ENCODE measurements at places on chromosomes 3 and 15.

- DNase-seq: no peak
Measured at GRCh38 chr3:77799278-77799677, 759.4 kb downstream of the ROBO2 start.

DNA sequence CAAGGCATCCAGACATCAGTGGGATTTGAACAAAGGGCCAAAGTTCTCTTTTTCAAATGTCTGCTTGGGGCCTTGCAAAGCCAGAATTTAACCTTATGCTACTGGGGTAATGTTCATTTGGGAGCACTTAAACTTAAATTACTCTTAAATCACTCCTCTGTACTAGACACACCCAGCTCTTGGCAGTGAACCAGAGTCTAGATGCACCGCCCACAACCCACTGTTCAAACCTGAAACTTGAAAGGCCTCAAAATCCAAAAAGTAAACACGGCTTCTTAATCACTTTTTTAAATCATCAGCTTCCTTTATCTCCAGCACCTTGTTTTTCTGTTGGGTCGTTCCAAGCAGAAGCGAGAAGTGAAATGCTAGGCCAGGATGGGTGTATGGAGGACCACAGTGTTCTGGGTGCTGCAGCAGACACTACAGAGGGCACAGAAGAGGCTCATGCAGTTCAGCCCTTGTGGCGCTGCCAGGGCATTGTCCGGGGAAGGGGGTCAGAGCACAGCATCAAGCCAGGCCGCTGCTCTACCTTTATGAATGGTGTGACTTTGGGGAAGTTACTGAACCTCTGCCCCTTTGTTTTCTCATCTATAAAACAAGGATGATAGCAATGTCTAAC lies 28.8 kb downstream of the MECOM start:
- DNase-seq: no peak

GRCh38 chr15:38512901-38513300 lies 51.7 kb downstream of the RASGRP1 start:
- no peak for DNase-seq

GRCh38 chr3:123479891-123480290 lies 31.0 kb upstream of the ADCY5 start:
- no peak for DNase-seq

DNA sequence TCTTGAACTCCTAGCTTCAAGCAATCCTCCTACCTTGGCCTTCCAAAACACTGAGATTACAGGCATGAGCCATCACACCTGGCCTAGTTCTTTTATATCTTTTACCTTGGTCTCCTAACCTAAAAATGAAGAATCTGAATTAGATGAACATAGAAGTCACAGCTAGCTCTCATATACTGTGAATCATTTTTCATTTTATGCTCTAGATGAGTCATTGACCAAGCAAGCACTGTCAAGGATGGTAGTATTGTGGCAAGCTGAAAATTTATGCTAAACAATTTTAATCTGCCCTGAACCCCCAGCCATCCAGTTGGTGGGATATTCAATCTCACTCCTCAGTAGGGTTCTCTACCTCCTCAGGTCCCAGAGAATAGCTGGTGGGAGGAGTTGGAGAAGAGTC lies 48.3 kb upstream of the DNAJC13 start:
- no peak for DNase-seq

- DNase-seq: no peak
Measured at GRCh38 chr3:107268469-107268868, 108.8 kb upstream of the CCDC54 start.

DNA sequence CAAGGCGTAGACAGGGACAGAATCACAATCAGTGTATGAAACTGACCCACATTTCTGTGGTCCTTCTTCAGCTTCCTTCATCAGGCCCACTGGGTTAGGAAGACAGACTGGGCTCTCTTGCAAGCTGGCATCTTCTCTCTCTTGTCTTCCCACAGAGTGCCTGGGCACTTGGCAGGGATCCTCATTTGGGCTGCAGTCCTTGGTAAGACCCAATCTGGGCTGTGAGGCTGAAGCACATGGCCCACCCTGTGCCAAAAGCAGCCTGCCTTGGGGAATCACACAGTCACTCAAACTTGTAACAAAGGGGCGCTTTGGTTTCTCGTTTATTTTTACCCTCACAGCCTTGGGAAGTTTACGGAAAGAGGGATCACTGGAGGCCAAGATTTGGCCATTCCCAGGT lies 8.2 kb upstream of the EPHB3 start:
- no peak for DNase-seq

DNA sequence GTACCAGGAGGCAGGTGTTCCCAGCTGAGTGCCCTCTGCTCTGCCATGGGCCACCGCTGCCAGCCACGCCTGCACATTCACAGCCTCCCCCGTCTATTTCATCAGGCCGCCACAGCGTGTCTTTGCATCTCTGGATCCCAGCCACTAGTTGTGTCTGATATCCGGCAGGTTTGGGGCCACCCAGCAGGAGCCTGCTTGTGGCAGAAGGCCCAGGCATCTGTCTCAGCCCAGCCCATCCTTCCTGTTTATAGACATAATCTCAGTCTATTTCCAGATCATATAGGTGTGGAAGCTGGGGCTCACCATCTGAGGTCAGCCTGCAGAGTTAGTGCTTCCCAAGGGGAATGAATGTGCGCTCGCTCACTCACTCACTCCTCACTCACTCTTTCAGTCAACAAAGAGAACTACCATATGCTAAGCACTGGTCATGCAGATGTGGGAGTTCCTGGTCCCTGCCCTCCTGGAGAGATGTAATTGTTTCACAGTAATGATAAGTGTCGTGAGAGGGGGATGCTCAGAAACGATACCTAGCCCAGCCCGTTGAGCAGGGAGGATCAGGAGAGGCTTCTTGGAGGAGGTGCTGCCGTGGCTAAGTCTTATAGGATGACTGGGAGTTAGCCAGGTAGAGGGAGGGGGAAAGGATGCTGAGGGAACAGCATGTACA lies 60.6 kb downstream of the FGD5 start:
- no peak for DNase-seq

DNA sequence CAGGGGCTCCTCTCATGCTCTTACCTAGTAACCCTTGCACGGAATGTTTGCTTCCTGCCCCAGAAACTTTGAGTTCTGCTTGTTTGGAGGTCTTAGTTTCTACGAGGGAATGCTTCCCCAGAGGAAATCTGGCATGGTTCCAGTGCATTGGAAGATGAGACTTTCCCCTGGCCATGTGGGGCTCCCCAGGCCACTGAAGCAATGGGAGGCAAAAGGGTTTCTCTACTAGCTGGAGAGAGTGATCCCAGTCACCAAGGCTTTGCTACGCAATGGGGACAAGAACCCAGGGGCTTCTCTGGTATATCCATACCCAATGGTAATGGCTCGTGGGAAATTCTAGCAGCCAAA lies 44.2 kb upstream of the RPL32 start:
- no peak for DNase-seq

GRCh38 chr3:78911394-78911793 lies 856.4 kb downstream of the ROBO1 start:
- DNase-seq: no peak

GRCh38 chr15:73994912-73995622 lies 551 bp downstream of the PML start:
- DNase-seq: no peak

GRCh38 chr3:70053293-70053692 lies 53.8 kb downstream of the SAMMSON start:
- no peak for DNase-seq

- DNase-seq: no peak
Measured at GRCh38 chr3:142563496-142563997, 15.0 kb downstream of the ATR start.

GRCh38 chr15:49793943-49794342 lies 173.1 kb downstream of the DTWD1 start:
- no peak for DNase-seq

DNA sequence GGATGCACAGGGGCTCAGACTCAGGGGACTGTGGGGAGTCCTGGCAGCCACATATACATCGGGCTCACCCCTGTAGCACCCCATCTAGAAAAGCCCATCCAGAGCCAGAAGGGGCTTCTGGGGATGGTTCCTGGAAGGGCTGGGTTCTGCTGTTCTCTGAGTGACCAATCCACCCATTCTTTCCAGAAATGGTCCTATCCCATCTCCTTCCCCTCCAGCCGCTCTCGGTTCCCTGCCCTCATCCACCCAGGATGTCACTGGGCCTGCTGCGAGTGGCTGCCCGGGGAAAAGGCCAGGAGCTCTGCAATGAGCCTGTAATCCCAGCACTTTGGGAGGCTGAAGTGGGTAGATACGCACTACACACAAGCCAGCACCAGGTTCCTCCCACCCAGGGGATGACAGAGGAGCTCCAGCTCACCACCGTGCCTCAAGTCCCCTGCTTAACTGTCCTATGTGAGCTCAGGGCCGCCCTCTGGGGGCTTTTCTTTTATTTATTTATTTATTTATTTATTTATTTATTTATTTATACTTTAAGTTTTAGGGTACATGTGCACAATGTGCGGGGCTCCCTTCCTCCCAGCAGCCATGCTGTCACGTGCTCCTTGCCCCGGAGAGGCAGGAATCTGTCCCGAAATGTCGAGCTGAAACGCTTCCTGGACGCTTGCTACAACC lies 13.6 kb upstream of the CSK start:
- no peak for DNase-seq

DNA sequence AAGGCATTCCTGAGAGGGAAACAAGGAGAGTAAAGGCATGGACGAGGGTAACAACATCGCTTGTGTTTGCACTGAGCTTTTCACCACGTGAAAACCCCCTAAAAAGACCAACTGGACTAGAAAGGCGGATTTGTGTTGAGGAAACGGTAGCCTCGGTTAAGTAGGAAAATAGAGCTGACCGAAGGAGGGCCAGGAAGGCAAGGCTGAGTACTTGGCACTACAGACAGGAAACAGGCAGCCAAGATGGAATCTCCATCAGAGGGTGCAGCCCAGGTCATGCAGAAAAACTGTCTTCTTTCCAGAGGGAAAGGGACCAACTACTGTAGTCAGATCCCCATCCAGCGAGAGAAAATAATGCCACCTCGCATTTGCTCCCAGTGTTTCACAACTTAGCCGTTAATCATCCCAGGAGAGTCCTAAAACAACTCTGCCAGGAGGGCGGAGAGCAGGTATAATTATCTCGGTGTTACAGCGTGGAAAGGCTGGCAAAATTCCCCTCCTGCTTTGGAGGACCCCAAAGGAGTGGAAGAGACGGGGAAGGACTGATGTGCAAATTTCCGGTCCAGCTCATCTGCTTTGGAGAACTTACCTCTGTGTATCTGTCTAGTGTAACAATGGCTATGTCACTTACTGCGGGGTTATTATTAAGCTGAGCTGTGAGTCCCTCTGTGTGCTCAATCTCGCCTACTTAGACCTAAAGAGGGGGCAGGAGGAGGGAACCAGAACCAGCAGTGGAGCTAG lies 77.2 kb downstream of the MYO1E start:
- no peak for DNase-seq

GRCh38 chr3:49121132-49121736 lies 611 bp upstream of the USP19 start:
- no peak for DNase-seq

GRCh38 chr3:142888099-142888480 lies 793 bp downstream of the PCOLCE2 start:
- no peak for DNase-seq

GRCh38 chr3:69934398-69934797 lies 65.1 kb upstream of the SAMMSON start:
- DNase-seq: no peak

- no peak for DNase-seq
Measured at GRCh38 chr3:142098964-142099363, 50.4 kb downstream of the TFDP2 start.

- no peak for DNase-seq
Measured at GRCh38 chr3:129195731-129196256, 12.1 kb upstream of the CNBP start.

DNA sequence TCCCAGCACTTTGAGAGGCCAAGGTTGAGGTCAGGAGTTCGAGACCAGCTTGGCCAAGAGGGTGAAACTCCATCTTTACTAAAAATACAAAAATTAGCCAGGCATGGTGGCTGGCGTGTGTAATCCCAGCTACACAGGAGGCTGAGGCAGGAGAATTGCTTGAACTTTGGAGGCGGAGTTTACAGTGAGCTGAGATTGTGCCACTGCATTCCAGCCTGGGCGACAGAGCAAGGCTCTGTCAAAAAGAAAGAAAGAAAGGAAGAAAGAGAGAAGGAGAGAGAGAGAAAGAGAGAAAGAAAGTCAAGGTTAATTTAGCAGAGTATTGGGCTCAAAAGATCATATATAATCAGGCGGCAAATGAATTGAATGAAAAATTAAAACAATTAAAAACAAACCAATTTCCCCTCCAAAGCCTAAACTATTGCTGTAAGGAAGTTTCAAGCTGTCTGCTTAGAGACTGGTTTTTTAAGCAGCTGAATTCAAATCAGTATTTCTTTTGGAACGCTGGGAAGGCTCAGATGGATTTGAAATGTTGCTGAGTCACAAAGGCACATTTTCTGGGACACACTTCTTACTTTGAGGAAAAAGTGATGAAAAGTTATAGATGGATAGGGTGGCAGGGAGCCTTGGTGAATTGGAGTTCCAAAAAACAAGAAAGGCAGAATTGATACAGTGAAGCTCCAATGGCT lies 81.3 kb upstream of the BHLHE40 start:
- DNase-seq: no peak

GRCh38 chr3:115615001-115615814 lies 8.1 kb upstream of the GAP43 start:
- DNase-seq: no peak

- no peak for DNase-seq
Measured at GRCh38 chr3:37913522-37913921, 51.8 kb downstream of the CTDSPL start.

DNA sequence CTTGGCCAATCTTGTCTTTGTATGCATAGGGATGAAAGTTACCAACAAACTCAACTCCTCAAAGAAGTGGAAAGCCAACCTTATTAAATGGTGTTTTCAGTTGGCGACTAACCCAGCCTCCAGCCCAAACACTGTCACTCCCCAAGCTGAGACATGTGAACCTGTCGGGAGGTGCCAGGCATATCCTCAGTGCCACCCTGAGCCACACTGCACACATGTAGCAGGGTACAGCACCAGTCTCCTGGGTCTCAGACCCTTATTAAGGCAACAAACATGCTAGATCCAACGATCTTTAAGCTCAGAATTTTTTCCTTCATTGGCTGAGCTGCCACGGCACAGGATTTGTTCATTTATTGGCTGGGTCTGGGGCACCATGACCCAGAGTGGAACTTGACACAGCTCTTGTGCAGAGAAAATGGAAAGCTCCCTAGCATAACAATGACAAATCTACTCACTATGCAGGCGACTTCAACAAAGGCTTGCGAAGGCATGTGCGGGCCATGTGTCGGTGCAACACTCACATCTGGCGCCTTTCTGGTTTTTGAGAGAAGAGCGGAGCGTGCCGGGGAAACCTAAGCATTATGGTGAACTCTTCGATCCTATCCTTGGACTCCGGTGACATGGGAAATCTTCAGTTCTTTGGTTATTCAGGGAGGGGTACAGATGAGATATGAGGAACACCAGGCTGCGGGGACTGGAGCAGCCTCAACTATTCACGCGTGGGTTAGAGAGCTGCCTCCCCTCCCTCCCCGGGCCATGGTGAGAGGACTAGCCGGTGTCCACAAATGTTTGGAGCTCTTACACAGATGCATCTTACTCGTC lies 190.1 kb downstream of the FAM43A start:
- DNase-seq: no peak

All from activated B cell treated with CpG ODN at 0.5 μM for 24 hours (primary cell).